ENCODE measurements at places on chromosomes 1 and 21.

GRCh38 chr1:227562933-227563323, 428 bp upstream of the ZNF678 start:
- DNase-seq, result no peak

DNA sequence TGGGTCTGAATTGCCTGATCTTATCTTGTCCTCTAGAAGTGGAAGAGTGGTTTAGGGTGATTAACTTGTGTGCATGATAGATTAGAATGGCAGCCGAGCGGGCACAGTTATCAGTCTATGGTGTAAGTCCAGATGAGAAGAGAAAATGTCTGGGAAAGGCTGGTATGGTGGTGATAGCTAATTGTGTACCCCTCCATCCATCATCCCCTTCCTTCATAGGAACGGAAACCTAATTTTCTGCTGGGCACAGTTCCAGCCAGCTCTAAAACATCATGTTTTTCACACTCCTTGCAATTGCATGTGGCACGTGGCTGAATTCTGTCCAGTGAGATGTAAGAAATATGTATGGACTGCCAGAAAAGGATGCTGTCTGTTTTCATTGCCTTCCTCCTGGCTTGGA, 40.9 kb upstream of the ZP4 start:
- no peak for DNase-seq

GRCh38 chr1:215606564-215607168, 39.6 kb downstream of the KCTD3 start:
- DNase-seq, result no peak

DNA sequence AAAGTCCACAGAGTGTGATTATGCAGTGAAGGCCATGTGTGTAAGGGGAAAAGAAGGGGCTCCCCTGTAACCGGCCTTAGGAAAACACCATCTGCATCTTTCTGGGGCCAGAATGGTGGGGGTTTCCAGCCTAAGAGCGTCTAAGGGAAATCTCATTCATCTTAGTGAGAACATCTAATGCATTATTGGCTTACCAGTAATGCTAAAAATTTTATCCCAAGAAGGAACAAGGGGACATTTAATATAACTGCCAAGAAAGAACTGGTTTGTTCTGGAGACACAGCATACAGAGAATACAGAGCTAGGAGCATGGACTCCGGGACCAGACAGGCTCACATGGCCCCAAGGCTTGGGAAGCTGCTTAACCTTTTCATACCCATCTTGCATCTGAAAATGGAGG, 58.3 kb upstream of the DSCAM start:
- DNase-seq, result no peak

DNA sequence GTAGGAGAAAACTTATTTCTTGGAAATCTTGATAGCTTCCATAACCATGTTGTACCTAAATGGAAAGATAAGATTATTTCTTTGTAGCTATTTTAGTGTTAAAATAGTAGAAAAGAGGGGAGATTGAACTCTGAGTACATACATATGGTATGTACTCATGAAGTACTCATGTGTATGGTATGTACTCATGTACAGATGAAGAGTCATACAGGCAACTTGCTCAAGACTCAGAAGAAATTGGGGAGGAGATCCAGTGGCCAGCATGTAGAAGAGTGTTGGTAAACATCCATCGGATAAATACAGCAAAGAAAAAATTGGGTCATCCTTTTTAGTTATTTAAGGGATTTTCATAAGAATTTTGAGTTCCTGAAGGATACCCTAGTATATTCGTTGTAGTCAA, 29.0 kb downstream of the MDM4 start:
- no peak for DNase-seq

DNA sequence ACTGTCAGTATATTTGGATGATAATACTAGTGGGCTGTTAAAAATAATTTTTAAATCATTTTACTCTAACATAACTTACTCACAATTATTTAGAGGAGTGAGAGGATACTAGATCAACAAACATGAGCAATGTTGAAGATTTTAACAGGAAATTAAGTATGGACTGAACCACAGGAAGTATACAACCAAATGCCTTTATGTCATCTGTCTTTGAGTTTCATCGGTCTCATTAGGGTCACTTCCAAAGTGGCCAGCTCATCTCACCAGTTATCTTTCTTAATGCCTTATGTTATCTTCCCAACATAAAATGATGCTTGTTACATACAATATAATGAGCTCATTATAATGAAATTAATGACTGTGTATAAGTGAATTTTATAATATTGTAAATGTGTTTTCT, 1.5 kb upstream of the RGS1 start:
- no peak for DNase-seq

DNA sequence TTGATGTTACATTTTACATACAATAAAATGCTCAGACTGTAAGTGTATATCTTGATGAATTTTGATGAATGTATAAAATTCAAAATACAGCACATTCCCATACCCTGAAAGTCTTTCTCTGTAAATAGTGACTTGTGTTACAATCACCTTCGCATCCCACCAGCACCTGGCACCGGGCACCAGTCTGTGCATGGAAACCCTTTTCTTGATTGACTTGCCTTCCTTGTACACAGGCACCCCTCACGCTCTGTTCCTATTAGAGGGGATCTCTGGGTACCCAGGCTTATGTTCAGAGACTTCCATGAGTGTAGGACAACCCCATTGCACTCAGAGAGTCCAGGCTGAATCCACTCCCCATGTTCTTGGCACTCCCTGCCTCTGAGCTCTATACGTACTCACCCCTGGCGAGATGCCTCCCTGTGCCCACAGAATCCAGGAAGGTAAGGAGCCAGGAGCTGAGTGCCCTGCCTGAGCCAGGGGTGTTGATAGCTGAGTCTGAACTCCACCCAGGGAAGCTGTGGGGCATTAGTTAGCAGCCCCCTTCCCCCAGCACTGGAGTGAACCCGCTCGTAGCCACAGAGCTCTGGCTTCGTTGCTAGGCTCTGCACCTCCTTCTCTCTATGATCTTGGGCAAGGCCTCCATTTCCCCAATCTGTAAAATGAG, 22.5 kb upstream of the PKP1 start:
- DNase-seq, result no peak
